Right atrium auricular region (tissue), 2 donors: ENCODE measurements at places on chromosomes 12 and 14. TPM values are rescaled to one million over a fixed set of nuclear protein-coding genes. Genes with fewer than 3 reads are reported as not detected.

Gene LYZ
- total RNA-seq, result 10.8 TPM

Gene DDX47
- 24.1 TPM for total RNA-seq

Gene FAM90A1
- not detected for total RNA-seq

Gene TAS2R42
- total RNA-seq, result not detected

Gene CISTR
- total RNA-seq, result 3.7 TPM

Gene B4GALNT3
- 29.0 TPM for total RNA-seq

Gene RASSF9
- 2.2 TPM for total RNA-seq

Gene FAM186B
- total RNA-seq, result 0.28 TPM

Gene PNMA1
- 17.1 TPM for total RNA-seq

- no peaks in the 10 kb centered on the region for H3K4me1 ChIP-seq
- no peaks in the 10 kb centered on the region for H3K27me3 ChIP-seq
- no peak overlapping the region for H3K4me3 ChIP-seq
- no peak for DNase-seq
Observed at GRCh38 chr14:37081218-37081617, 91.2 kb downstream of the SLC25A21 start.

GRCh38 chr12:127150028-127150427 lies 1116.9 kb upstream of the TMEM132C start:
- H3K36me3 ChIP-seq, result no peaks in the 10 kb centered on the region
- no peak for DNase-seq
- H3K27me3 ChIP-seq, result no peaks in the 10 kb centered on the region
- H3K4me3 ChIP-seq, result no peak overlapping the region
- H3K27ac ChIP-seq, result no peak overlapping the region
- no peaks in the 10 kb centered on the region for H3K4me1 ChIP-seq

DNA sequence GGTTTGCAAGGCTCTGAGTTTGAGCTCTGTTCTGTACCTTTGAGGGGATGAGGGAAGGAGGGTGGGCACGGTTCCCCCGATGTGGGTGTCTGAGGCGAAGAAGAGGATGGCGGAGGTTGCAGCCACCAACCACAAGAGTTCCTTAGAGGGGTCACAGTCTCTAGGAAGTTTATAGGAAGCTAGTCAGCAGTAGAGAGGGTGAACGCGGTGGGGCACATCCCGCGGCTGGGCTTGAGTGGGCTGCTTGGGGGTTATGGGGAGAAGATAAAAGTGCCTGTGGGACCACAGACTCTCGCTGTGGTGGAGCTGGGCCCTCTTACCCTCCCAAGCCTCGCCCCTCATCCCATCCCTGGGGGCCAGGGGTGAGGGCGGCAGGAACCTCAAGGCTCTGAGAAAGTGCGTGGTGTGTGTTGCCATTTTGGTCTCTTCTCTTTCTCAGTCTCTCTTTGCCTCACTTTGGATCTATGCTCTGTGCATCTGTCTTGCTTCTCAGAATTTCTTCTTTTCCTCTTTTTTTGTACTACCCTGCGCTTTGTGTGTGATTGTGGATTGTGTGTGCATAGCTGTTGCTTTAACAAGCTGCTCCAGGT lies 2.7 kb downstream of the CD4 start:
- H3K4me1 ChIP-seq, result no peaks in the 10 kb centered on the region
- no peak overlapping the region for H3K4me3 ChIP-seq
- no peak overlapping the region for H3K27ac ChIP-seq

- no peak for DNase-seq
- H3K27ac ChIP-seq, result no peak overlapping the region
- no peak overlapping the region for H3K4me3 ChIP-seq
- no peaks in the 10 kb centered on the region for H3K4me1 ChIP-seq
- H3K36me3 ChIP-seq, result no peaks in the 10 kb centered on the region
- H3K27me3 ChIP-seq, result no peaks in the 10 kb centered on the region
Observed at GRCh38 chr12:41407232-41407799, 219.2 kb downstream of the PDZRN4 start.

DNA sequence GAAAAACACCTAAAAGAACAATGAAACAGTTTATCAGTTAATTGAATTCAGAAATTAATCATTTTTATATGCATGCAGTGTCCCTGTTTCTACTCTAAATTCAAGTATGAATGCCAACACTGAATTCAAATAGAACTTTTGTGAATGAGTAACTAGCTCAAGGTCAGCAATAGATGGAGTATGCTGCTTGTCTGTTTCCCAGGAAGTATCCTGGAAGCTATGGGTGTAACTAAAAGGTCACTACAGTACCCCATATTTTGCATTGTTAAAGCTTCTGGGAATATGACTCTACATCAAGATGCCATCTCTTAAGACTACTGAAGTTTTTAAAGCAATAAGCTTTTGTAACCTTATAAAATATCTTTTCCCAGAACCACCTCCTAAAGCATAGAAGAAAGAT lies 681.4 kb upstream of the FBXO33 start:
- H3K36me3 ChIP-seq, result no peaks in the 10 kb centered on the region
- H3K27ac ChIP-seq, result no peak overlapping the region
- no peaks in the 10 kb centered on the region for H3K4me1 ChIP-seq
- DNase-seq, result no peak
- H3K4me3 ChIP-seq, result no peak overlapping the region

DNA sequence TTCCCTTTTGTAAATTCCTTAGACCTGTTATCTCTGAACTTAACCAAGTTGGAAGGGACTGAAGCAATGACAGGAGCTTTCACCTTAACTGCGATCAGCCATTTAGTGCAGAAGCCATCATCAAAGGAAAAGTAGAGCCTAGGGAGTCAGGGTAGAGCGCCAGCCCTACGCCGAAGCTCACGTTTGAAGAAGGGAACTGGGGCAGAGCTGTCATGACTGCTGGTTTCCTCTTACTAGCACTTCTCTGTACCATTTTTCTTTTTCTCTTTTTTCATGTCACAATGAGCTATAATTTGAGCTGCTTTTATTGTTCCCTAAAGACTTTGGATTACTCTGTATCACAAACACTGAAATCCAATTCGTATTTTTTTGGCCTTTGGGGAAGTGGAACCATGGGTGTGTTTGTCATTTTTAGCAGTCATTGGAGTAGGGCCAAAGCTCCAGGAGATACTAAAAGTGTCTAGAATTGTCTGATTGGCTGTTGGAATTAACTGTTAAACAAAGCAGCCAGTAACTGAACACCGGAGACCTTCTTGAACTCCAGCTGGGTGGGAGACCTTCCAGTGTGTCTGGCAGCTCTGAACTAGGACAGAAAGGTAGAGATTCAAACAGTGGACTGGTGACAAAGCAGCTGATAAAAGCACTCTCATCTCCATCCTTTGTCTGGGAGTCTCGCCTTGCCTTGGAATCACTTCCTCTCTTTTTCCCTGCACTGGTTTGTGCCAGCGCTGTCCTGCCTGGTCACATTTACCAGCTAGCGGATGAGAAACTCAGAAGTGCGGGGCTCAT lies 9.1 kb downstream of the MTRFR start:
- H3K4me1 ChIP-seq, result no peaks in the 10 kb centered on the region
- no peaks in the 10 kb centered on the region for H3K27me3 ChIP-seq
- H3K27ac ChIP-seq, result peak overlapping the region; percentile 43
- DNase-seq, result no peak
- H3K4me3 ChIP-seq, result no peak overlapping the region

DNA sequence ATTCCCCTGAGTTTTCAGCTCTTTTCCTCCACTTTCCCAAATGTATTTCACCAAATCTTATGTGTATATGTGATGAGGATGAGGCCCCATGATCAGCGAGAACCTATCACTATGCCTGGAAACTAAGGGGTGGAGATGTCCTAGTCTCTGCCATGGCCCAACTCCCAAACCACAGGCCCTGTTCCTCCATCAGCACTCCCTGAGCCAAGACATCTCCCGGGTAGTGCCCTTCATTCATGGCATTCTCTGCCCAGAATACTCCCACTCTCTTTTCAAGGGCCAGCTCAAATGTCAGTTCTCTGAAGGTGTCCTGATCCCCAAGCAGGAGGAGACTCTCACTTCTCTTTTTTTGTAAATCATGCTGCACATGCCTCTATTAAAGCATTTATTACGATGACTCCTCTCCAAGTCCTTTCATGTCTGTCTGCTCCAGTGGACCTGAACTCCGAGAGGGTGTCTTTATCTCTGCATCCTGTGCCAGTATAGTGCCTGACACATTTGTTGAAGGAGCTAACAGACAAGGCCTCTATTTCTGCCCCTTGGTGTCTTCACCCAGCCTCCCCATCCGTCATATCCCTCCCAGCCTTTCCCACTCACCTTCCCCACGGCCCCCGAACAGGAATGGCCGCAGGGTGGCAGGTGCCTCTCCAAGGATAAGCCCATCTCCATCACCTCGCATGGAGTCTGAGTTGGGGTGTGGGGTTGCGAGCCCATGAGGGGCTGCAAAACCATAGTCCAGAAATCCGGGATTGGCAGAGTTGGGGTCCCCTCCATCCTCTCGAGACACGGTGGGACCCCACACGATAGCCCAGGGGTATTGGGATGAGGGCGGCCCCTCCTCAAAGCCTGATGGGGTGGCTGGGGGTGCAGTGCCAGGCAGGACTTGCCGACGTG lies 3.7 kb downstream of the PIANP start:
- H3K27ac ChIP-seq, result no peak overlapping the region
- H3K4me1 ChIP-seq, result peaks cover 18% of the 10 kb centered on the region
- H3K4me3 ChIP-seq, result no peak overlapping the region
- H3K27me3 ChIP-seq, result peaks cover 8% of the 10 kb centered on the region

- H3K27ac ChIP-seq, result no peak overlapping the region
- no peaks in the 10 kb centered on the region for H3K27me3 ChIP-seq
- no peak for DNase-seq
Observed at GRCh38 chr12:104305349-104305748, 1.8 kb downstream of the EID3 start.

DNA sequence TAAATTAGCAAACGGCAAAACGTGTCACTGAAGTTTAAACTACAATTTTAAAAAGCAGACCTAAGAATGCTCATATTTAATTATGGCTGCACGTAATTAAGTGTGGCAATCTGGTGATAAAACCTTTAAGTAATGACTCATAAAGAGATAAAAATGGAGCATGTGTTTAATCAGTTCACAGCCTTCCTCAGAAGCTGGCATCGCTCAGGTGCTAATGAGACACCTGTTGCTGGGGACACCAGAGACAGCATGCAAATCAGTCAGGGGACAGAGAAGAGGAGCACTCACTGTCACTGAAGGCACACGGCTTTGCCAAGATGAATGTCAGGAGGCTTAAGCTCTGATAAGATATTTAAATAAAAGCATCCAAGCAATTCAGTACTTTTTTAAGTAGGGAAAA lies 840.3 kb downstream of the GALC start:
- H3K36me3 ChIP-seq, result no peaks in the 10 kb centered on the region
- no peak for DNase-seq
- H3K4me3 ChIP-seq, result no peak overlapping the region
- no peak overlapping the region for H3K27ac ChIP-seq
- H3K27me3 ChIP-seq, result no peaks in the 10 kb centered on the region

- no peaks in the 10 kb centered on the region for H3K4me1 ChIP-seq
- no peak for DNase-seq
- H3K27ac ChIP-seq, result no peak overlapping the region
- H3K36me3 ChIP-seq, result no peaks in the 10 kb centered on the region
- H3K27me3 ChIP-seq, result no peaks in the 10 kb centered on the region
Observed at GRCh38 chr12:108349278-108349688, 10.2 kb upstream of the CMKLR1 start.

DNA sequence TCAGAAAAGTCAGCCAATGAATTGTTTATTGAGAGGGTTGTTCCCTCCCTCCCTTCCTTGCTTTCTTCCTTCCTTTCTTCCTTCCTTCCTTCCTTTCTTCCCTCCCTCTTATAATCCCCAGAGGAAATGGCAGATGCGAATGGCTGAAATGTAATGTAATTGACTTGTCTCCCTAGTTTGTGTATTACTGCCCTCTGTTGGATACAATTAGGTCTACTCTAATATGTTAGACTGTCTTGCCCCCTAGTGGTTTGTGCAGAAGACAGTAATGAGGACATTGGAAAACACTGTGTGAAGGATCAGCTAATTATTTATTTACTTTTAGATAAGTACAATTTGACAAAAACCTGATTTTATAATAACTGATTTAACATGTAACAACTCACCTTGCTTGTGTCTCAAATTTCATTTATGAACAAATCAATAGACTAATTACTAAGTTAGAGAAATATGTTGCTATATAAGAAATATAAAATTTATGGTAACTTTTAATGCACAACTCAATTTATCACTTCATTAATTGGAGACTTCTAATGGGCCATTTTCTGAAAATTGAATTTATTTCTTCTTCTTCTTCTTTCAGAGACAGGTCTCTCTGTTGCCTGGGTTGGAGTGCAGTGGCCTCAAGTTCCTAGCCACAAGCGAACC lies 229.8 kb upstream of the LRIG3 start:
- H3K4me3 ChIP-seq, result no peak overlapping the region
- H3K36me3 ChIP-seq, result no peaks in the 10 kb centered on the region

DNA sequence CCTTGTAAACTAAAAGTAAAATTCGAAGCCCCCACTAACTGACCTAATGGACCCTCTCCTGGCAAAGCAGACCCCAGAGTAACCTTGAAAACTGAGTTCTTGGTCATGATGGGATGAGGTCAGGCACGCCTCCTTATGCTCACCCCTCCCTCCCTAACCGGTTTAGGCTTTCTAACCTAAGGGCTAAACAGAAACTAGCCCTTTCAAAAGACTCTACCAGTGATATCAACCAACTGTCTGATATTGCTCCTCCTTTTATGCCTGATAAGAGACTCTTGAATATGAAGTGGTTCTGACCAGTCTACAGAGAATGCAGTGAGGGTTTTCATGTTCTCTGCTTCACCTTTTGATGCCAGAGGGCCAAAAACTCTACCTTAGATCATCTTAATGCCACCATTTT lies 4.8 kb upstream of the LPCAT3 start:
- no peak overlapping the region for H3K27ac ChIP-seq
- no peak for DNase-seq
- no peak overlapping the region for H3K4me3 ChIP-seq
- H3K36me3 ChIP-seq, result no peaks in the 10 kb centered on the region
- H3K27me3 ChIP-seq, result no peaks in the 10 kb centered on the region
- H3K4me1 ChIP-seq, result no peaks in the 10 kb centered on the region

DNA sequence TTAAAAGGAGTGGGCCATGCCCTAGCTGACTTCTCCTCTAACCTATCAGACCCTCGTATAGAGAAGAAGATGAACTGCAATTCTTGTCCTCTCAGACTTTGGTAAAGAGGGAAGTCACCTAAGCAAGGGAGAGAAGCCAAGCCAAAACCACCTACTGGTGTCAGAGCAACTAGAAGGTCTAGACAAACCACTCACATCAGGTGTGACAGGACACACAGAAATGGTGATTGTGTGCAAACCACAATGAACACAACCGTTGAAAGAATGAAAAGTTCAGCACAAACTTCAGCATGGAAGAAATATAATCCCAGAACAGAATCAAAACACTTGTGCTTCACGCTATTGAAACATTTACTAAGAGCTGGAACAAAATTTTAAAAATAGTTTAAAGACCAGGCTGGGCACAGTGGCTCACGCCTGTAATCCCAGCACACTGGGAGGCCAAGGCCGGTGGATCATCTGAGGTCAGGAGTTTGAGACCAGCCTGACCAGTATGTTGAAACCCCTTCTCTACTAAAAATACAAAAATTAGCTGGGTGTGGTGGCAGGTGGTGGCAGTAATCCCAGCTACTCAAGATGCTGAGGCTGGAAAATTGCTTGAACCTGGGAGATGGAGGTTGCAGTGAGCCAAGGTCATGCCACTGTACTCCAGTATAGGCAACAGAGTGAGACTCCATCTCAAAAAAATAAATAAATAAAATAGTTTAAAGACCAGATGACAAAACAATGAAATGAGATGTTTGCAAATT lies 56.2 kb upstream of the NTF3 start:
- no peaks in the 10 kb centered on the region for H3K27me3 ChIP-seq
- no peak overlapping the region for H3K4me3 ChIP-seq
- H3K27ac ChIP-seq, result no peak overlapping the region
- no peak for DNase-seq

GRCh38 chr14:80809663-80810062 lies 131.9 kb downstream of the CEP128 start:
- no peaks in the 10 kb centered on the region for H3K27me3 ChIP-seq

- H3K27me3 ChIP-seq, result no peaks in the 10 kb centered on the region
- no peak overlapping the region for H3K27ac ChIP-seq
- H3K4me1 ChIP-seq, result no peaks in the 10 kb centered on the region
- no peak for DNase-seq
- H3K36me3 ChIP-seq, result no peaks in the 10 kb centered on the region
Observed at GRCh38 chr14:22303589-22304195, 285.3 kb downstream of the DAD1 start.
